ENCODE measurements at places on chromosomes 6 and 20.

DNA sequence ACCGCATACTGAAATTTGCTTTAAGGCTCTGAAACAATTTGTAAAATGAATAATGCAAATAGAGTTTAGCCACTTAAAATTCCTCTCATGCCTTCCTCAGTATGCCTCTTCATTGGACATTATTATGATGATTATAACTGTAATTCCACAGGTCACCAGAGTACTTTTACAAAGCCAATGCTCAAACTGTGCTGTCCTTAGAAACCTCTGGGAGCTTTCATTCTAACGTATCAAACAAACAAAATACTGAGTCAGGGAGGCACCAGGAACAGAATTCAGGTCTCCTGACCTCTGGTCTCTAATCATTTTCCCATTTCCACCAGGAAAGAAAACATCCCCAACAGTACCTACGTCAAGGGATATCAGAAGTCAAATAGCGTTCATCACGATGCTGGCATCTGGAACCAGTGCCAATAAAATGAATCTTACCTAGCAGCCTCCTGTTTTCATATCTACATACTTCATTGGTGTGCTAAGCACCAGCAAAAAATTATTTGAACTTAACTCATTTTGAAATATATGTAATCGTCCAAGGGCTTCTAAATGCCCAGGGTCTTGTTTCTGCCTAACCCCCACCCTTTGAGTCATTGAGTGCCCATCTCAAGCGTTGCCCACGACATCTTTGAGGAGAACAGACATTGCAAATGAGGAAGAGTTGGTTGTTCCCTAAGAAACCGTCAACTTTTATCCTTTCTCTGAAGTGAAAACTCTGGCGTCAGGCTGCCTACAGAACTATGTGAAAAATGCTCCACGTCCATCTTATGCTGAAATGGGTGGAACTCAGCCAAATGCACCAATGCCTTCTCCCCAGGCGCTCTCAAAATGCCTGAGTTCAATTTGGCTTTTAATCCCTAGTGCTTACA is 37.9 kb downstream of the NEDD9 start:
- no peak for DNase-seq

GRCh38 chr20:22389836-22390542 is 194.4 kb downstream of the FOXA2 start:
- no peak for DNase-seq

GRCh38 chr20:7996898-7997297 is 22.7 kb downstream of the TMX4 start:
- no peak for DNase-seq

DNA sequence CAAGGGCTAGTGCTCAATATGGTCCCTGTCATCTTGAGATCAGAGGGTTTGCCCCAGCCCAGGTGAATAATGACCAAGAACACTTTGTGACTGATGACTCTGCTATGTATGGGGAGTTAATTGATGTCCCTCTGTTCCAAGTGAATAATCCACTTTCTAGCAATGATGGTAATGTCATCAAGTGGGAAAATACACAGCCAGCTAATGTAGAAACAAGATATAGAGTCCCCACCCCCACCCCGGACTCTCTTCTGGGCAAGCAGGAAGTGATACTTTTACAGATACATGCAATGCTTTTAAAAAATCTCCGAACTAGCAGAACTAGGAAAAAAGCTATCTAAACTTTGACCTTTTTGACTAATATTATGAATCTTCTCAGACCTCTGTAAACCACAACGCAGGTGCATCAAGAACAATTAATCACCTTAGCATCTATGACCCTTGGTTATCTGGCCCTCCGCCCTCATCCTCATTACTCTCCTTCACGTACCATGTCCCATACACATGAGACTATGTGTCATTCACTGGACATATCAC is 30.5 kb downstream of the CNR1 start:
- DNase-seq: no peak

GRCh38 chr20:61733891-61734732 is 331.6 kb downstream of the TAF4 start:
- DNase-seq: no peak

GRCh38 chr6:64000818-64001491 is 365.4 kb downstream of the PHF3 start:
- DNase-seq: no peak

DNA sequence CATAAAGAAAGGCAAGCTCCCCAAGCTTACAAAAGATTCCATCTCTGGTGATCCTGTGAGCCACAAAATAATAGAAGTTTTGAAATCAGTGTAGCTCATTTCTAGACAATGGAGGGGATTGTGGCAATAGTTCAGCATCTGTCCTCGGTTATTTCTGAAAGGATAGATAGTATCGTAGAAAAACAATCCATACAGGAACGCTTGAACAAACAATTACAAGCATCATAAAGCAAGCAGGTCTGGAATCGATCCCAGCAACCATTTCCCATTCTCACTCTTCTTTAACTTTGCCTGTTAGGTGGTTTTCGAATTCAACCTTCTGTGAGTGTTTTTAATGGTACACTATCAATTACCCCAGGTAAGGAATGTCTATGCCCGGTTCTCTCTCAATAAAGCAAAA is 931.1 kb downstream of the KIF16B start:
- no peak for DNase-seq

DNA sequence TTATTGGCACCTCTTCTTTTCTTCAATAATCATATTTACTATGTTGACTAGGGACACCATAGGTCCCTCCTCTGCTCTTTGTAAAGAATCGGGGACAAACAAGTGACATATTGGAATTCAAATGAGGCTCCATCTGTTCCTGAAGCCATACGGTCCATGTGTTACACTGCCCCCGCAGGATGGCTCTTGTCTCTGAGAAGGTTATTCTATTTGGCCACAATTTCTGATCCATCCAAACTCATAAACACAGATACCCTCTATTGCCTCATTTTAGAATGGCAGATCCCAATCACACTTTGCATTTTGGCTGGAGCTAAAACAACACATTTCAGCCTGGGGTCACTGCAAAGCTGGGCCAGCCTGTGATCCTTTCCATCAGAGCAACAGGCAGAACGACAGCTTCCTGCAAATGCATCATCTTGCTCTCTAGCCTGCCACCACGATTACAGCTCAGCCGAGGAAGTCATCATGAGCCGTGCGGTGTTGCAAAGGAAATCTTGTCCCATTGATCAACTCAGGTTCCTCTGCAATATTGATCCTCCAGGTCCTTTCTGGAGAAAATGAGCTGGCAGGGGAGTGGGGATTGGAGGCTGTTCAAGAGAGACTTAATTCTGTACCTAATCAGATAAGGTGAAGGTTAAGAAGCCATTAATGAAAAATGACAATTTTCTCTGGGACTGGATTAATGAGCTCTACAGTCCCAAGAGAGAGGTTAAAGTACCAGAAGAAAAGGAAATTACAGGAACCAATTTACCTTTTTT is 73.1 kb downstream of the AGPAT4 start:
- DNase-seq: no peak

DNA sequence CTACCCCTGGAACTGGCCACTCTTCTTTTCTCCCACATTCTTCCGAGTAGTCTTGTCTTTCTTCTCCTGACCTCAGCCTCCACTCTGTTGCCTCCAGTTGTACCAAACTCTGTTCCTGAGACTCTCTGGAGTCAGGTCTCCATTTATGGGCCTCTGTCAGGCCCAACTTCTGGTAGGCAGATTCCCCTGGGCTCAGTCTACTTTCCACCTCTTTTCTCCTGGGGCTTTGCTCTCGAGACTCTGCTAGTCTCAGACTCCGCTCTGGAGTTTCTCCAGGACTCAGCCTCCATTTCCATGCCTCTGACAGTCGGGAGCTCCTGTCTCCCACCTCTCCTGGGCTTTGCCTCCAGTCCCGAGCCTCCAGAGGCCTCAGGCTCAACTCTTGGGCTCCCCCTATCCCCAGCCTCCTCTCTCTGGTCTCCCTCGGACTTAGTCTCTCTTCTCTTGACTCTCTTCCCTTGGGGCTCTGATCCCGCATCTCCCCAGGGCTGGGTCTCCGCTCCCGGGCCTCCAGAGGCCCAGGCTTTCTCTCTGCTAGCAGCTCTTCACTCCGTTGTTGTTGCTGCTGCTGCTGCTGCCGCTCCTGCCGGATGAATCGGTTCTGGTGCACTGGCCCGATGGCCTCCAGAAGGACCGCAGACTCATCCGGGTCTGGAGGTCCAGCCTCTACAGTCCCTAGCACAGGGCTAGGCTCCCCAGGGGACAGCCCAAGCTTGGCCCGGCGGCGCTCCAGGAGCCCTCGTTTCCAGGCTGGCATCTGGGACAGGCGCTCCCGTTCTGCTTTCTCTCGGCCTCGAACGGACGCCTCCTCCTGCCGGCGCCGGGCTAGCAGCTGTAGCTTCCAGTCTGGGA is 1.1 kb downstream of the PPP1R18 start:
- DNase-seq: no peak

DNA sequence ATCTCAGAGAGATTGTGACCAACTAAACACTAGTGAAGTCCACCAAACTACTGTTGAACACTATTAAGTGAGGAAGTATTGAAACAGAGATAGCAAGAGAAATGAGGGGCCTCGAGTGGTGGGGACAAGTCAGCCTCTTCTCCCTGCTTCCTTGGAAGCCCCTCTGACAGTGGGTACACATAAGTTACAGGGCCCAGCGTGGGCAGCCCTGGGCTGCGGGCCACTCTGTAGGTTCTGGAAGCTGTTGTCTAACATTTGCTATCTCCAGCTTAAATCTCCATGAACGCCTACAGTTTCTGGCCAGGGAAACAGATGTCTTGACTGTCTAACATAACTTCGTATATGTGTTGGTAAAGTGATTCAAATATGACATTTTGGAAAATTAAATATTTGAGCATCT is 71.4 kb downstream of the KLHL32 start:
- DNase-seq: no peak

- no peak for DNase-seq
These were observed 349.9 kb downstream of the ZFAND3 start for GRCh38 chr6:38169221-38169976.

DNA sequence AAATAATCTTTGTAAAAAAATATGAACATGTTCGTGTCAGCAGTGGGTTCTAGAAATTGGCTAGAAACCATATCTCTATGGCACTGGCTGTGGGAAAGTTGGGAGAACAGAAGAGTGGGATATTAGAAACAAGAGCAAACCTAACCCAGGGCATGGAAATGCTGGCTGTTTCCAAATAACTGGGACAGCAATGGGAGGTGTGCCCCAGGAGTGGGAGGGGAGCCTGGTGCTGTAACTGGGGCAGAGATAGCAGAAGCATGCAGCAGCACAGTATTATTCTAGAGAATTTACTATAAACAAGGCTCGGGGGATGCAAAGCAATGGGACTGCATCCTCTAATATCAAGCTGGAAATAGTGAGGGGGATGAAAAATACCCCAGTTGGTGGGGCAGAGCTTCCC is 175.0 kb downstream of the KIF6 start:
- no peak for DNase-seq

DNA sequence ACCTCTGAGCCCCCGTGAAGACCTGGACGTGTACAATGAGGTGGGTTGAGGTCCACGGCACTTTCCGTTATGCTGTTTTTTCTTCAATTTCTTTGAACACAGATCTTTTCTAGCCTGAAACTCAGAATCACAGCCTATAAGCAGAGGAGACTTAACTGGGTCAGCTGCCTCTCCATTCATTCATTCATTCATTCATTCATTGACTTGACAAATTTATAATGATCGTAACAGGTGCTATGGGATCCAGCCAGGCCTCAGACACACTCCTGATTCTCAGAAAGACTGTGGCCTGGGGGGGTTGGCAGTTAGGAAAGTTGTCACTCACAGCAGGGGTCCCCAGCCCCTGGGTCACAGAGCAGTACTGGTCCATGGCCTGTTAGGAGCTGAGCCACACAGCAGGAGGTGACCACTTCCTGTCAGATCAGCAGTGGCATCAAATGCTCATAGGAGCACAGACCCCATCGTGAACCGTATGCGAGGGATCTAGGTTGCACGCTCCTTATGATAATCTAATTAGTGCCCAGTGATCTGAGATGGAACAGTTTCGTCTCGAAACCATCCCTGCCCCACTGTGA is 38.6 kb upstream of the IRF4 start:
- no peak for DNase-seq

DNA sequence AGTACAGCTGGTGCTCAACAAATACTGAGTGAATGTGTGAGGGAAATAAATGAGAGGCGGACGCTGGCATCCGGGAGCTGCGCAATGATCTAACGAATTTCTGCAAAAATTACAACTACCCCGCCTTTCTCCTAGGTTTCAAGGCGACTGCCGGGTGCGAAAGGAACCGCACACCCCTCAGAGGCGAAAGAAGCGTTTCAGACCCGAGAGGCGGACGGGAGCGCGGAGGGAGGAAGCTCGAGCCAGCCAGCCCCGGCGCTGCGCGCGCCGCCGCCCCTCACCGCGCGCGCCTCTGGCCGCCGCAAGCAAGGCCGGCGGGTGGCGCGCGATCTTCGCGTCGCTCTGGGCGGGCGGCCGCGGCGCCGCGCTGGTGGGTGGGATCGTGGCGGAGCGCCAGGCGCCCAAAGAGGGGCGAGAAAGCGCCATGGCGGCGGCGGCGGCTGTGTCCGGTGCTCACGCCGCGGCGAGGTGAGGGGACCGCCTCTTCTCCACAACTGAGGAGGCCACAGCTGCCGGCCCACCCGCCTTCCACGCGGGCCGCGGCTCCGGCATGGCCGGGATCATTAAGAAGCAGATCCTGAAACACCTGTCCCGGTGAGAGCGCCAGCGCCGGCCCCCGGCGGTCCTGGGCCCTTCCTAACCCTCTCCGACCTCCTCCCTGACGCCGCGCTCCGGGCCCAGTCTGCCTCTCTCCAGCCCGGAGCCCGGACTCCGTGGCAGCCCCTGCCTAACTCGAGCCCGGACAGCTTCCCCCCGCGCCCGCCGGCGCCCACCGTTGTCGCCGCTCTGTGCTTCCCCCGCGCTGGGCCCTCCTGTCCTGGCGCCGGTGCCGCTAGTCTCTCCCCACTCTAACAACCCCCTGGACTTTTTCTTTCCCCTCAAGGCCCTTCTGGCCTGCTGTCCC is at the start of gene BLTP3A:
TSS of gene BLTP3A (plus strand) at position 383 of the 904 bp plus-strand sequence. CDS start at position 551, 168 bp downstream.
- DNase-seq: peak; percentile 72

DNA sequence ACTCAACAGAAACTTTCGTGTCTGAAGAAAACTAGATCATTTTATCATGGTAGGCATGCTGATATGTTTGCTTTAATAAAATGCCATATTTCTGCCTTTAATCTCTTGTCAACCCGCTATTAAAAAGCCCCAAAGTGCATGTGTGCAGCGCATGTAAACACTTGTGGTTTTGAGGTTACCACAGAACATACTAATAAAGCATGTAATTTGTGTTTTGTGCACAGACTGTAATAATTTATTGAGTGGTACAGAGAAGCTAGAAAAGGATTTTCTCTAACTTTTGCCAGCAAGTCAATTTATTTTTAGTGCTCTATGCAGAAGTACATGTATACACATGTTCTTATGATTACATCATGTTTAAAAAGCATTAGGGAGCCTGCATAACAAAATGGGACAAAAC is 349.9 kb upstream of the SLC35B3 start:
- DNase-seq: no peak

- DNase-seq: peak; percentile 57
These were observed 7.8 kb upstream of the APMAP start for GRCh38 chr20:25000268-25000801.

- DNase-seq: peak; percentile 76
These were observed 554.2 kb downstream of the CDH26 start for GRCh38 chr20:60512443-60512842.

- DNase-seq: no peak
These were observed 15.6 kb downstream of the ILRUN start for GRCh38 chr6:34680802-34681515.

- no peak for DNase-seq
These were observed 384.9 kb downstream of the CENPW start for GRCh38 chr6:126724821-126725220.

Data from globus pallidus (tissue), 1 donor.